ENCODE measurements at places on chromosomes 16 and 17.

DNA sequence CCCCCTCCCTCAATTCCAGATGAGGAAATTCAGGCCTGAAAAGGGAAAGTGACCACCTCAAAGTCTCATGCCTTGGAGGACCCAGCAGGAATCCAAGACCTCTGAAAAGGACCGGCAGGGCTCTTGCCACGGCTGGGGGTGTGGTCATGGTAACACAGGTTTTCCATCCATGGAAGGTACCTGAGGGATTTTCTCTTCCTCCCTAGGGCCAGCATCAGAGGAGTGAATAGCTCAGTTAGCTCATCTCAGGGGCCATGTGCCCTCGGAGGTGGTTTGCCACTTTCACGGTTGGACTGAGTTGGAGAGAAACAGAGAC lies 1.3 kb downstream of the CIITA start:
- DNase-seq = no peak

DNA sequence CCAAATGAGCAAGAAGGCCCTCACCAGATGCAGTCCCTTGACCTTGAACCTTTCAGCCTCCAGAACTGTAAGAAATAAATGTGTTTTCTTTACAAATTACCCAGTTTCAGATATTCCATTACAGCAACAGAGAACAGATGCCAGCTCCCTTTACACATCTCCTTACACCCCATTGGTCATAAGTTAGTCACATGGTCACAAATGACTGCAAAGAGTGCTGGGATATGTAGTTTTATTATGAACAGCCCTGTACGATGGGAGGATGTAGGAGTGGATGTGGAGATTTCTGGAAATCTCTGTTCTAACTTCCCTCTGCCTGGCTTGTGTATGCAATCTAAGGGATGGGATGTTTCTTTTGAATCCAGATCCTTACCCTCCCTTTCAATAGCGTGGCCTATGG lies 13.3 kb upstream of the RPL38 start:
- DNase-seq = peak; percentile 46

DNA sequence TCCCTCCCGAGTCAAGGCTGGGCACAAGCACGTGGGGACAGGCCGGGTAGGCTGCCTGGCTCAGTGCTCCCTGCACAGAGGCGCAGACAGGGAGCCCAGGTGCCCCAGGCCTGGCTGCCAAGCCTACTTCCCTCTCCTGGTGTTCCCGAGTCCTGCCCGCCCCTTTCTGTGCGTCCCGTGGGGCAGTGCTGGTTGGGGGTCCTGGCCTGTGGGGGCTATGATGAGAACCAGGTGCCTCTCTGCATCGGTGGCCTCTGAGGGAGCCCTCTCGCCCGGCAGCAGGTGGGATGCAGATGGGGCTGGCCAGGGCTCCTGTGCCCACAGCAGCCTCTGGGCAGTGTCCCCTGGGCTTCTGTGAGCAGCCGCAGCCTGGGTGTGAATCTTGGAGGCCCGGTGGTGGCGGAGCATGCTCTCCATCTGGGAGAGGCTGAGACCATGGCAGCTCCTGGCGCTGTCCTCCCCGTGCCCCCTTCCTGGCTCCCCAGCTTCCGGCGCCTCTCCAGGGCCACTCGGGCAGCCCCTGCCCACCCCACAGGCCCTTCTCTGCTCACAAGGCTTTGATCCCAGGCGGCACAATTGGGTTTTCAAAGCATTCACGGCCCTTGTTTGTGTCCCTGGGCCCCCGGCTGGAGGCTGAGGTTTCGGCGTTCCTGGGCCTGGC lies 7.2 kb downstream of the CENPX start:
- no peak for DNase-seq

GRCh38 chr17:82856361-82856760 lies 16.5 kb upstream of the ZNF750 start:
- DNase-seq = no peak

GRCh38 chr16:84931506-84931905 lies 79.8 kb downstream of the ZDHHC7 start:
- no peak for DNase-seq

GRCh38 chr17:9240659-9241370 lies 219.5 kb downstream of the NTN1 start:
- no peak for DNase-seq

DNA sequence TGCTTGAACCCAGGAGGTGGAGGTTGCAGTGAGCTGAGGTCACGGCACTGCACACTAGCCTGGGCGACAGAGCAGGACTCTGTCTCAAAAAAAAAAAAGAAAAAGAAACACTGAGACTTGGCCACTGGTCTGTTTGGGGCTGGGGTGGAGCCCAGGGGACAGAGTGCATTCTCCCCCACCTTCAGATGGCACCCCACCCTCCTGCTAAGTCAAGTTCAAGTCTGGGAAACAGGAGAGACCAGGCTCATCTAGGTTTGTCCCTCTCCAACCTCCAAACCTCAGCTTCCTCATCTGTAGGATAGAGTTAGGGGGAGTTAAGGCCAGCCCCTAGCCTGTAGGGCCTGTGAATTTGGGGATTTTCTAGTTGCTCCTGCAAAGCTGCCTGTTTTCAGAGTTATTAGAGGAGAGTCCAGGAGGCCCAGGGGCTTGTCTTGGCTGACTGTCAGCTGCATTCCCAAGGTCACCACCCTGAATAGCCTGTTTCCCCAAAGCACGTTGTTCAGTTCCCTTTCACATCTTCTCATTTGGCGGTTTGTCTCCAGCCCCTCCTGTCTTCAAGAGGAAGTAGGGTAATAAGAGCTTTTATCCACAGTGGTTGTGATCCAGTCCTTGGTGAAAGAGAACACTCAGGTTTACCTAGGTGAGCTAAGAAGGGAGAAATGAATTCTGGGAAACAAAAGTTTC lies 2.2 kb downstream of the MT3 start:
- no peak for DNase-seq

Measured in NCI-H226 (cell line).